ENCODE measurements at places on chromosomes 3 and 15.

DNA sequence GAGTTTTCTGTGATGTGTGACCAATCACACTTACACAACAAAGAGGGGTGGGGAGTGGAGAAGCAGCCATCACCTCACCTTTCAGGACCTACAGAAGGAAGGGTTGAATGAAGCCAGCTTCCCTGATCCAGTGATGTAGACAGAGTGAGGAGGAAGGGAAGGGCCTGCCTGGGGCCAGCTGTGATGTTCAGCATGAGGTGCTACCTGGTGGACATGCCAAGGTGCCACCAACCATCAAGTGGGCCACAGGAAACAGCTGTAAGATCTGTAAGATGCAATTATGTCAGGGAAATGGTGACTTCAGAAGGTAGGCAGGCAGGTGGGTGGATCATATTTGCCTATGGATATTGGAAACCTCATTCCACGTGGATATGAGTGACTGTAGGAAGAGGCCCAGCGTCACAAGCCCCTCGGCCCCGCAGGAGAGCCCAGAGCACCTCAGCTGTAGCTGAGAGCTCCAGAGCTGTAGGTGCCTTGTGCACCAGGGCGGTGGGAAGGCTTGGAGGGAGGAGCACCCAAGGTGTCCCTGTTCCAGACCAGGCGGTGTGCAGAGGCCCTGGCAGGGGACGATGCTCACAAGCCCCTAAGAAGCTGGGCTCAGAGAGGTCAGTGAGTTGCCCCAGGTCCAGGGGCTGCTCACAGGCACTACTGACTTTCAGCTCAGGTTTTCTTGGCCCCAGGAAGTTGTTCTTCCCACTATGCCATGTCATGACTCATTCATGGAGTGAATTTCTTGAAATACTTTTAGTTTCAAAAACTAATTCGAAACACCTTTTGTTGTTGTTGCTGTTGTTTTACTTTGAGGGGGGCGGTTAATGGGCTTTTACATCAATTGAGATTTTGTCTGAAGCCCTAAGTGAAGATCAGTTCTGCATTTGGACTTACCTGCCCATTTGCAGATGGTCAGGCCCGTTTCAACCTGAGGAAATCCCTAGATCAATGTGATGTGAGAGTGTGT, 94.2 kb upstream of the ALDH1A3 start:
- no peak for DNase-seq

GRCh38 chr15:68057758-68058157, 3.6 kb downstream of the PIAS1 start:
- no peak for DNase-seq

GRCh38 chr3:169822983-169823382, 10.3 kb upstream of the LRRC34 start:
- no peak for DNase-seq

DNA sequence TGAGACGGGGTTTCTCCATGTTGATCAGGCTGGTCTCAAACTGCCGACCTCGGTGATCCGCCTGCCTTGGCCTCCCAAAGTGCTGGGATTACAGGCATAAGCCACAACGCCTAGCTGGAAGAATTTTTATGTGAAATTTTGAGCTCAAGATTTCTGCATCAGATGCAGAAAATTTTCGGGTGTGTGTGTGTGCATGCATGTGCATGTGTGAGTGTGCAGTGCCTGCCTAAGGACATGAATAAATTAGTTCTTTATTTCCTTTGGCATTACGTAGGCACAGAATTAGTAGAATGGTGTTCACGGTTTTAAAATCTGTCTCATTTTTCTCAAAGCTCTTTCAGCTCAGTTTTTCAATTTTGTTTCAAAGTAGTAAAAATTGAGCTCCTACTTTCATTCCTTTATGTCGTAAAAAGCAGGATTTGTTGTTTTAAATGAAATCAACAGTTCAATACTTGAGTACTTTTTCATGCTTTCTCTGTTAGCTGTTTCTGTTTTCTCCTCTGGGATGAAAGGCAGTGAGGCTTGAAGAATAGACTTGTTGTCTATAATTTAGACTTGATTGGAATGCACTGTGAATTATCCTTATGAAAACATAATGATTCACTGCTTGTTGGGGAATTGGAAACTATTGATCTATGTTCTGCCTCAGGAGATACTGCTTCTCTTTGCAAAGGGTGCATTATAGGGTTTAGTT, 23.3 kb upstream of the RAB11A start:
- DNase-seq = no peak

- no peak for DNase-seq
Measured at GRCh38 chr3:144344925-144345548, 373.4 kb downstream of the DIPK2A start.

DNA sequence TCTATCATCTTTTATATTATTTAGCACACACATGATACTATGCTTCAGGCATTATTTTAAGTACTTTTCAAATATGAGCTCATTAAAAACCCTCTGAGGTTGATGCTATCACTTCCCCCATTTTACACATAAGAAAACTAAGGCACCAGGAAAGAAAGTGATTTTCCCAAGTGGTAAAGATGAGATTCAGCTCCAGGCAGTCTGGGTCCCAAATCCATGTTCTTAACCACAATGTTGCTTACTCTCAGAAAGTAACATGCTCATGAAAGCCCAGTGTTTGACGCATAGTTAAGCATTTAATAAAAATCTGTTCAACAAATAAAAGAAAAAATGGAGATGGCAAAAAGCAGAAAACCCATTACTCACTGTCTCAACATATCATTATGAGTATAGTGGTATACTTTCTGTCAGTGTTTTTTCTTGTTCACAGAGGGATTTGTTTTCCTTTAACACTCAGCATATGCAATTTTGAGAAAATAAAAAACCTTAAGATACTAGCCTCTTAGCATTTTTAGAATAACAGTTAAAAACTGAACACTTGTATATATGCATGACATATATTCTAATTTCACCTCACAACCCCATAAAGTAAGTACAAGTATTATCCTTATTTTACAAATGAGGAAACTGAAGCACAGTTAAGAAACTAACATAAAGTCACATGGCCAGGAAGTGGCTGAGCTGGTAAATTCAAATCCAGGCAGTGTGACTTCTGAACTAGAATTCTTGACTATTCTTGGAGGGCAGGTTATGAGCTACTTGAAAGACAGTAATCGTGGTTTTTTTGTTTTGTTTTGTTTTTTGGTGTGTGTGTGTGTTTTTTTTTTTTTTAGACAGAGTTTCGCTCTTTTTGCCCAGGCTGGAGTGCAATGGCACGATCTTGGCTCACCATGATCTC, 10.4 kb downstream of the PEAK1 start:
- DNase-seq = no peak

DNA sequence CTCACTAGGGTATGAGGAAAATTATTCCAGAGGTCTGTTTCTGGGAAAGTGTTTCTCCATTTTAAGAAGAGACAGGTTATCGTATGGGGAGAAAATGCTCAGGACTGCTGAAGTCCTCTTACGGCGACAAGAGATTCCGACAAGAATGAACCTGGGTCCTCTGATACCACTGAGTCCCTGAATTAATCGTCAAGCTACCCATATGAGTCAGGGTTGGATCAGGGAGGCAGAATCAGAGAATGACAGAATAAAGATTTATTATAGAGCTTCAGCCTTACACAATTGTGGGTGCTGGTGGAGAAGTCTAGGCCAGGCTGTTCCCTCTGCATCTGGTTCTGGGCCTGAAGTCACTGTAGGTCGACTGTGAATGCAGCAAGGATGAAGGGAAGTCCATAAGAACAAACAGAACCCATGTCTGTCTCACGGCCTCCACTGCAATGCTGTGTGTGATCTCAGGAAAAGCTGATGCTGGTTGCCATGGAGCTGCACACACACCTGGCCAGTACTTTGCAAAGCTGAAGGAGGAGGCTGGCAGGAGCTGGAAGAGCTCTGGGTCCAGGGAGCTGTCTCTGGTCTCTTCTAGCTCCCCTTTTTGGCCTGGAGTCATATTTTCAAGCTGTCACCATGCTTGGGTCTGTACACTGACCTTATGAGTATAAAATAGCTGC, 83.9 kb downstream of the HHLA2 start:
- no peak for DNase-seq

GRCh38 chr3:108897883-108898282, 55.8 kb downstream of the GUCA1C start:
- no peak for DNase-seq

GRCh38 chr3:177681852-177682251, 484.6 kb upstream of the TBL1XR1 start:
- no peak for DNase-seq

- DNase-seq = no peak
Measured at GRCh38 chr15:101381671-101382212, 86.7 kb upstream of the SNRPA1 start.

DNA sequence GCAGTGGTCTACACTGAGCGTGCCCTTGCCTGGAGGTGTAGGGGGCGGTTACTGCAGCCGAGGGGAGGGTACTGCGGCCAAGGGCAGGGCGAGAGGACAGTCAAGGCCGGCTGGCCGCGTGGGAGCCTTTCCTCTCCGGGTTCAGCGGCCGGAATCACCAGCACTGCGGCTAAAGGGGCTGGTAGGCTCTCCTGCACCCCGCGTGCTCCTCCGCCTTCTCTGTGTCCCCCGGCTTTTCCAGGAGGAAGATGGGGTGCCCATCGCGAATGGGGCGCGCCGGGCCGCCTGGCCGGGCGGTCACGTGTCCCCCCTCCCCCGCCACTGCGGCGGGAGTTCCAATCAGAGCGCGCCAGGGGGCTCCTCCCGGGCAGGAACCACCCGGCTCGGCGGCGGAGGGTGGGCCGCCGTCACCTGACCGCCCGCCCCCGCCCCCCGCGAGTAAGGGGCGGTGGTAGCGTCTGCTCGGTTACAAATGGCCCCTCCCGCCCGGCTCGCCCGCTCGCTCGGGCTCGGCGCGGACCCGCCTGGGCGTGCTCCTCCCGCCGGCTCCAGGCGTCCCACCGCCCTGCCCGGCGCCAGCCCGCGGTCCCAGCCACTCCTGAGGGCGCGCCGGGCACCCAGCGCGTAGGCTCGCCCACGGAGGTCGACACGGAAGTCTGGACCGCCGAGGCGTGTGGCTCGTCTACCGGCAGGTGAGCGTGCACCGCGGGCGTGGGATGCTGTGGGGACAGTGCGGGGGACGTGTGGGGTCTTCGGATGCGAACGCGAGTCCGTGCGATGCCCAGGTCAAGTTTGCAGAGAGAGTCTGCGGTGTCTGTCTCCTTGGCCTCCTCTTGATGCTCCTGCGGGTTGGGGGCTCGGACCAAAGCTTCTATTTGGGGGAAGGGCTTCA, 242.6 kb upstream of the TOPAZ1 start:
- no peak for DNase-seq

DNA sequence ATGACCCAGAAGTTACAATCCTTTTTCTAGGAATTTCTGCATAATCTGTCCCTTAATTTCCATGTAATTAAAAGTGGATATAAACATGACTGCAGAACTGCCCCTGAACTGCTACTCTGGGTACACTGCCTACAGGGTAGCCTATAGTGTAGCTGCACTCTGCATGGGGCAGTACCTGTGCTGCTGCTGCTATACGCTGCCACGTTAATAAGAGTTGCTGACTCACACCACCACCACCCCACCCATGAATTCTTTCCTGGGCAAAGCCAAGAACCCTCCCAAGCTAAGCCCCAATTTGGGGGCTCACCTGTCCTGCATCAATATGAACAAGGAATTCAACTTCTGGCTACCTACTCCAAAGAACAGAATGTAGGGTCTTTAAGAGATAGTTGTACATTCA, 13.9 kb downstream of the HDGFL3 start:
- DNase-seq = no peak

GRCh38 chr15:49460411-49460941, 37.4 kb downstream of the FGF7 start:
- no peak for DNase-seq

- DNase-seq = no peak
Measured at GRCh38 chr3:50454481-50455070, 48.9 kb downstream of the CACNA2D2 start.

GRCh38 chr3:51879937-51880336, 4.5 kb upstream of the IQCF5 start:
- no peak for DNase-seq

DNA sequence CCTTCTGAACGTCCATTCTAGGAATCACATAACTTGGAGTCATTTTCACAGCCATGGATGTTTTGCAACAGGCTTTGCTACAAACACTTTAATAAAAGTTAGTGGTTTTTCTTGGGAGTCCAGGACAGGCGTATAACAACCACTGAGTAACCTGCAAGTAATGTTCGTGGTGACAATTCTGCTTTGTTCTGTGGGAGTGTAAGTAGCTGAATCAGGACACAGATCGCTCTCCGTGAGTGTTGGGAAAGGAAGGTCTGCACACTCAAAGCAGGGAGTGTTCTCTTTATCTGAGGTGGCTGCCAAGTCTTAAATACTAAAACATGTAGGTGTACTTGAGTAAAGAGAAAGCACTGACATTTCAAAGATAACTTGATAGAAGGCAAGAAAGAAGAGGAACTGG, 7.9 kb upstream of the BNC1 start:
- DNase-seq = no peak

DNA sequence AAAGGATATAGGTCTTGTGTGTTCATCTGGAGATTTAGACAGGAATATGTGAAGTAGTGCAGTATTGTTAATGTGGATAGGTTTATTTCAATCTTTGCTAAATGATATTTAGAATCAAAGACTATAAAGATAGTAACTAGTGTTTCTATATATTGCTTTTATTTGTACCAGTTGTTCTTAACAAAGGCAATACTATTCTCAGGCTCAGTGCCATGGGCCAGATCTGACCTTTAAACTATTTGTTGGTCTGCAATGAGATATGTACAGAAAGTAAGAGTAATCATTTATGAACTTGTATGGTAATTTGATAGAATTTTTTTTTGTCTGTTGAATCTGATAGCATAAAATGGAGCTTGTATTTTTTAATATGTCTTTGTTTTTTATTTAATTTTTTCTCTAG, 146.7 kb upstream of the AZI2 start:
- DNase-seq = no peak

- no peak for DNase-seq
Measured at GRCh38 chr3:186949281-186949982, 19.1 kb downstream of the ST6GAL1 start.

DNA sequence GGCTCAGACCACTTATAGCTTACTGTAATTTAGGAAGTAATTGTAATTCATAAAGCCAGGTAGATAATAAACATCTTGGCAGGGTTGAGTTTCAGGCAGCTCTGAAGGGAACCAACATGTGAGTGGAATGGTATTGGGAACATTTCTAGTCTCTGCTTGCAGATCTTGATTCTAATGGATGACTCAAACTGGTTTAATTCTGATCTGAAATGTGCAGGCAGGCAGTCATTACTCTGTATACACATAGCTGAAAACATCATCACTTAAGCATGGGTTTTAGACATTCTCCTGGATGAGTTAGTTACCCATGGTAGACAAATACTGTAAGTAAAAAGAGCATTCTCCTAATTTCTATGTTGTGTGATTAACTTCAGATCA, 317.0 kb upstream of the TPRG1 start:
- no peak for DNase-seq

GRCh38 chr15:66232267-66232625, 21.3 kb downstream of the MEGF11 start:
- DNase-seq = no peak

Measured in activated CD4-positive, alpha-beta T cell treated with anti-CD3 and anti-CD28 coated beads for 48 hours (primary cell).